ENCODE measurements at places on chromosomes 4 and X. TPM values are rescaled to one million over a fixed set of nuclear protein-coding genes. Genes with fewer than 3 reads are reported as not detected.

DNA sequence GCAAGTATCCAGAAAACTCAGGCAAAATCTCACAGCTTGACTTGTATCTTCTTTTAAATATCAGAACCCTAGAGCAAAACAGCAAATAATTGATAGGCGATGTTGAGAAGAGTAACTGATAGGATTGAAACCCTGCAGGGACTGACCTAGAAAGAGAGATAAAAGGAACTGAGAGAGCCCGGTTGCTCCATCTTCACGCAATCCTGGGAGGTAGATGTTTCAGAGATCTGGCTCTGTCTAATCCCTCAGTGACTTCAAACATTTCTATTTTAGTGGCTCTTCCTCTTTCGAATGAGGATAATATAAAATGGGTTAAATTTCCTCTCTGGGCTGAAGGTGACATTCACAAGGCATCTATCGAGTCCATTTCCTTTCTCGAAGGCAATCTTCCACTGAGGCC is 39.3 kb upstream of the RPL34 start:
- no peaks in the 10 kb centered on the region for H3K36me3 ChIP-seq
- no peak overlapping the region for H3K27ac ChIP-seq
- no peaks in the 10 kb centered on the region for H3K4me1 ChIP-seq
- no peaks in the 10 kb centered on the region for H3K27me3 ChIP-seq
- no peak for DNase-seq

GRCh38 chrX:118521435-118521834 is 25.8 kb downstream of the DOCK11 start:
- no peaks in the 10 kb centered on the region for H3K36me3 ChIP-seq
- H3K4me3 ChIP-seq, result no peak overlapping the region
- no peaks in the 10 kb centered on the region for H3K4me1 ChIP-seq
- H3K27me3 ChIP-seq, result peaks cover 5% of the 10 kb centered on the region

RHOH gene
- 9.7 TPM for total RNA-seq

DNA sequence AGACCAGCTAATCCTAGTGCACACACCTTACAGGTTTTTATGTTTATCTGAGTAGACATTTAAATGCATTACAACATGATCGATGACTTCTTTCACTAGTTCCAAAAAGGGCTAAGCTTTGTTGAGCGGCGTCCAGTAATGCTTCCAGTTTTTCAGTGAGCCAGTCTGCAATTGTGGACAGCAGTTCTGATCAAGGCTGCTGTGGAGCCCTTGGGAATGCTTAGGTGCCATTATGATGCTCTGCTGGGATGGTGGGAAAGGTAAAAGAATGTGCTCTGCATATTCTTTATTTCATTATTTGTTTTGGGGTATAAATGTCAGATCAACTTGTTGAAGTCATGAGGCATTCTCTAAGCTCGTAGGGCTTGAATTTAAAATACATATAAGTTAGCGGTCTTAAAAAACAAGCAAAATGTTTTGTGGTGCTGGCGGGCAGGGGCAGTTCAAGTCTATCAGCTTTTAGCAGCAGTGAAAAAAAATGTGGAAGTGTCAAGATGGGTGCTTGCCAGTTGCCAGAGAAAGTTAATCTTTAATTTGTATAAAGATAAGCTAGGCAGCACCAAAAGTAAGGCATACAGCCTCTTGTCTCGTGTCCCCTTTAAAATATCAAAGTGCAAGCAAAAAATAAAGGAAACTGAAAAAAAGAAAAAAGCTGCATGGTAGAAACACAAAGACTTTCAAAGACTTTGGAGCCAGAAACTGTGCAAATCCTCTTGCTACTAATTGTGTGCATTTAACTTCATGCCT is 5.8 kb downstream of the MID1IP1 start:
- no peak for DNase-seq
- H3K36me3 ChIP-seq, result no peaks in the 10 kb centered on the region
- H3K27ac ChIP-seq, result no peak overlapping the region
- H3K4me3 ChIP-seq, result peak overlapping the region; percentile 72
- no peaks in the 10 kb centered on the region for H3K27me3 ChIP-seq

- no peaks in the 10 kb centered on the region for H3K36me3 ChIP-seq
- no peaks in the 10 kb centered on the region for H3K4me1 ChIP-seq
- H3K27ac ChIP-seq, result no peak overlapping the region
- H3K27me3 ChIP-seq, result no peaks in the 10 kb centered on the region
These were observed 329.1 kb upstream of the SMIM31 start for GRCh38 chr4:164424846-164425245.

DNA sequence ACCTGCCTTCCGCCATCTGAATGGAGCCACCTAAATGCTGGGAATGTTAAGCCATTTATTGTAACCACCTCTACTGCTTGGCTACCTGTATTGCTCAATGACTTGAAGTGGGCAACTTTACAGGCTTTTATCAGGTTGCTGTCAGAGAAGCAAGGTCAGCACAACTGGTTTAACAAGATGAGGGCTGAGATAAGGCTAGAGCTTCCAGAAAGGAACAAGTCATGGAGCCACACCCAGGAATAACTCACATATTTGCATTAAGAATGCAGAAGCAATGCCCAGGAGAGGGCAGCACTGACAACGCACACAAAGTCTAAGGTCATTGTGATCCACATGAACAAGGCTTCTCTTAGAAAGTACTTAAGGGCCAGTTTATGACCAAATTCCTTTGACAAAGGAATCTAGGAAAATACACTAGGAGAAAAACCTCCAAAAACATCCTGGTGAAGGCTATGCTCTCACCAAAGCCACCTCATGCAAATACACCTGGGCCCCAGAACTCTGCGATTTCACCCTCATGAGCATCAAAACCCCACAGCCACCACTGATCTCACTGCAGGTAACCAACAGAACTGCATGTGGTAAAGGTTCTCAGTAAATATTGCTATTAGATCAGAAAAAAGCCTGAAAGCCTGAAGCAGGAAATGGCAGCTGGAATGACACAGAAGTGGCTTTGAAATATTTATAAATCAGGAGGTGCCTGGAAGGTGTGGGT is 15.0 kb upstream of the STS start:
- H3K4me1 ChIP-seq, result no peaks in the 10 kb centered on the region
- peak overlapping the region; percentile 61 for H3K27ac ChIP-seq
- no peaks in the 10 kb centered on the region for H3K27me3 ChIP-seq
- H3K4me3 ChIP-seq, result no peak overlapping the region

KDR gene
- total RNA-seq, result 20.3 TPM

- H3K27me3 ChIP-seq, result no peaks in the 10 kb centered on the region
- H3K4me3 ChIP-seq, result no peak overlapping the region
- no peak overlapping the region for H3K27ac ChIP-seq
- peaks cover 5% of the 10 kb centered on the region for H3K36me3 ChIP-seq
- DNase-seq, result no peak
These were observed 75.3 kb downstream of the DCUN1D4 start for GRCh38 chr4:51918251-51918650.

- H3K4me3 ChIP-seq, result no peak overlapping the region
- no peak for DNase-seq
- H3K27me3 ChIP-seq, result no peaks in the 10 kb centered on the region
- H3K27ac ChIP-seq, result no peak overlapping the region
These were observed 340.9 kb downstream of the CENPC start for GRCh38 chr4:67204441-67204840.

SHROOM4 gene
- 13.8 TPM for total RNA-seq

DNA sequence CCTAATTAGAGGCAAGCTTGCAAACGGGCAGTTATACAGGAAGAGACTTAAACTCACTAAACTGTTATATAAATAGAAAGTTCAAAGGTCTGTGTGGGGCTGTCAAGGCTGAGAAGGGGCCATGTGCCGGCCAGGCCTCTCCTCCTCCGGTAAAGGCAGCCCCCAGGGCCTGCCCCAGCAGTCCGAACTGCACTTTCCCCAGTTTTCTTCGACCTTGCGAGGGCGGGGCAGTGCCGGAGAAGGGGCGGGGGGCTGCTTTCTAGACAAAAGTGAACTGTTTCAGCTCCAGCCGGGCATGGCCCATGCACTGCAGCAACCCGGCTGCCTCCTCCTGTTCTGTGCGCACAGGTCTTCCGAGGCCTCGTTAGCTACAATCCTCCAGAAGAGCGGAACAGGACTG is 4.1 kb downstream of the AFF2 start:
- H3K4me3 ChIP-seq, result no peak overlapping the region
- H3K27me3 ChIP-seq, result no peaks in the 10 kb centered on the region
- H3K36me3 ChIP-seq, result no peaks in the 10 kb centered on the region
- no peaks in the 10 kb centered on the region for H3K4me1 ChIP-seq
- H3K27ac ChIP-seq, result no peak overlapping the region

GRCh38 chr4:57080781-57081650 is 29.2 kb downstream of the IGFBP7 start:
- no peak for DNase-seq
- H3K27ac ChIP-seq, result peak overlapping the region; percentile 9
- no peaks in the 10 kb centered on the region for H3K4me1 ChIP-seq
- H3K4me3 ChIP-seq, result no peak overlapping the region
- no peaks in the 10 kb centered on the region for H3K36me3 ChIP-seq

GRCh38 chr4:39706334-39706733 is 8.4 kb downstream of the UBE2K start:
- H3K4me1 ChIP-seq, result no peaks in the 10 kb centered on the region
- H3K27me3 ChIP-seq, result no peaks in the 10 kb centered on the region
- no peak for DNase-seq
- no peak overlapping the region for H3K4me3 ChIP-seq
- no peaks in the 10 kb centered on the region for H3K36me3 ChIP-seq
- H3K27ac ChIP-seq, result no peak overlapping the region

SLC16A2 gene
- total RNA-seq, result 10.8 TPM

SYTL5 gene
- 10.0 TPM for total RNA-seq

GRCh38 chr4:54015423-54016030 is 48.9 kb downstream of the CHIC2 start:
- H3K36me3 ChIP-seq, result no peaks in the 10 kb centered on the region
- H3K4me3 ChIP-seq, result no peak overlapping the region
- H3K27ac ChIP-seq, result no peak overlapping the region
- no peak for DNase-seq
- no peaks in the 10 kb centered on the region for H3K4me1 ChIP-seq
- H3K27me3 ChIP-seq, result no peaks in the 10 kb centered on the region

GRCh38 chr4:150358691-150359090 is 223.3 kb upstream of the MAB21L2 start:
- no peak overlapping the region for H3K4me3 ChIP-seq
- no peaks in the 10 kb centered on the region for H3K27me3 ChIP-seq
- no peaks in the 10 kb centered on the region for H3K36me3 ChIP-seq

DNA sequence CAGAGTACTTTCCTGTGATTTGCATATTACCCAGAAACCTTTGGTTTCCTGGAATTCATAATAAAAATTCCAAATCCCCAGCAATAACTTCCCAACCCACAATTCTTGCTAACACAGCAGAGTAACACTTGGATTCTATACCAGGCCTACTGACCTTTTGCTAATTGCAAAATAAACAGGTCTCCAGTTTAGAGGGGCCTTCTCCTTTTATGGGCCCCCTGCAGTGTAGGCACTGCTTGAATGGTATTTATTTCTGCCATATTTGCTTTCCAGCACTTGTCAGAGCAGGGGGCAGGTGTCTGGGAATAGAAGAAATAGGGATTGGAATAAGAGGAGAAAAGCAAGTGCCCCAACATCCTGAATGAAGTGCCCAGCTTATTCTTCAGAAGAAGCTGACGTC is 25.3 kb upstream of the GPC3 start:
- no peak overlapping the region for H3K4me3 ChIP-seq
- no peak overlapping the region for H3K27ac ChIP-seq
- H3K4me1 ChIP-seq, result no peaks in the 10 kb centered on the region
- no peak for DNase-seq

DNA sequence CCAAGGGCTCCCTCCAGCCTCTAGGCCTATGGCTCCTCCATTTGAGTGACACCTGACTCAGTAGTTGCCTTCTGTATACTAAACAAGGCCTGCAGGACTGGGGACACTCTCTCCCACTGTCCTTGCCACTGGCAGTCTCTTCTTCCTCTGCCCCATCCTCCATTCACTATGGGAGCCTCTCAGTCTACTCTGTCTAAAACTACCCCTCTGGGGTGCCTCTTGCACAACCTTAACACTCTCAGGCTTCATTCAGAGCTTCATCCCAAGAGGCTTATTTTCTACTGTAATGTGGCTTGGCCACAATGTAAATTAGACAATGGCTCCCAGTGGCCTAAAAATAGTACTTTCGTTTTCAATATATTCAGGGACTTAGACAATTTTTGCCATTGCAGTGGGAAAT is 133.0 kb downstream of the ZC4H2 start:
- H3K4me3 ChIP-seq, result no peak overlapping the region
- no peaks in the 10 kb centered on the region for H3K36me3 ChIP-seq
- no peak overlapping the region for H3K27ac ChIP-seq

GRCh38 chr4:142077048-142077447 is 440.7 kb downstream of the IL15 start:
- H3K27ac ChIP-seq, result no peak overlapping the region
- no peaks in the 10 kb centered on the region for H3K4me1 ChIP-seq

DNA sequence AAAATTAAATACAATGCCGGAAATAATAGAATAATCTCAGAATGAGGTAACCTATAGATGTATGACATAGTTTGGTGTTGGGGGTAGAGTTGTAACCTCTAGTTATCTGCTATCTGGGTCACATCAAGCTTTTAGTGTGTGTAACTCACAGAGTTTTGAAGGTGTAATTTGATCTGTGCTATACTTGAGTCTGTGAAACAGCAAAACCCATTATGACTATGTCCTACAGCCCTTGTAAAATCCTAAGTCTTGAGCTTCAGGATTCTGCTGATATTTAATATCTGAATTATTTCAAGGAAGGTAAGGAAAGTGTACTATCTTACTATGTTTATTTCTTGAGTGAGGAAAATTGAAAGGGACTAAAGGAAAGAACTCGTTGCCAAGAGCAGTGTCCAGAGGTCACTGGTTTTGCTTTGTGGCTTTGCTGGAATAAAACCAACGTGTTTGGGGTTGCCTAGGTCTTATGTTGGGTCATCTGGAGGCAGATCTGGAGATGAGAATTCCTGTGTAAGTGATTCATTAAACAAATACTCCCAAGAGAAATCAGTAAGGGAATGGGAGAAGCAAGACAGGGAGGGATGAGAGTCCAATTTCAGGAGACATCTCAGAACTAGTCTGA is 107.8 kb upstream of the CBLL2 start:
- no peaks in the 10 kb centered on the region for H3K27me3 ChIP-seq
- no peaks in the 10 kb centered on the region for H3K36me3 ChIP-seq
- no peaks in the 10 kb centered on the region for H3K4me1 ChIP-seq
- DNase-seq, result no peak
- H3K27ac ChIP-seq, result no peak overlapping the region

- H3K4me1 ChIP-seq, result no peaks in the 10 kb centered on the region
- H3K4me3 ChIP-seq, result no peak overlapping the region
- H3K27ac ChIP-seq, result no peak overlapping the region
These were observed 89.2 kb upstream of the EFHC2 start for GRCh38 chrX:44432641-44433040.

DNA sequence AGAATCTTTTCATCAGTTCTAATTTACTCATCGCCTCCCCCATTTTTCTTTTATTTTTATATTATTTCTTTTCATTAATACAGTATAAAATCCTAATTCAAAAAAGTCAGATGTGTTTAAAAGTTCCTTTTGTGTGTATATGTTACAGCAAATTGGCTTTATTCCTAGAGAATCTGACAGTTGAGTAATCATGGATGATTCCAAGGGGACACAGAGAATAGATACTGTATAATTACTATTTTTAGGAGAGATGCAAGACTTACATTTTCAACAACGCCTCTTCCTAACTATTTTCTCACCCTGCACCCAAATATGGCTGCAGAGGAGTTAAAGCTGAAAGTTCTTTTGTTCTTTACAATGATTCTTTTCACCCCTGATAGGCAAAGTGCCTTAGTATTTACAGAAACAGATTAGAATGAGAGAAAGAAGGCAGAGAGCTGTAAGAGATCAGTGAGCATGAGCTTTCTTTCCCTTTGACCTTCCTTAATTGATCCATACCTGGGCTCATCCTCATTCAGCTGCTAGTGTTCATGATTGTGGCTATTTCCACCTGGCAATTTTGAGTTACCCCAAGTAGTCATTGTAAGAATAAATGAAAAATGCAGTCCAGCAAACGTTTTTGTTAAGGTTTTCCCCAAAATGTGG is 210.8 kb downstream of the SLC4A4 start:
- no peak overlapping the region for H3K4me3 ChIP-seq
- H3K4me1 ChIP-seq, result no peaks in the 10 kb centered on the region
- no peak overlapping the region for H3K27ac ChIP-seq
- no peaks in the 10 kb centered on the region for H3K36me3 ChIP-seq

GLOD5 gene
- not detected for total RNA-seq
